Effector memory CD8-positive, alpha-beta T cell (primary cell): ENCODE measurements at places on chromosomes 13 and 19.

DNA sequence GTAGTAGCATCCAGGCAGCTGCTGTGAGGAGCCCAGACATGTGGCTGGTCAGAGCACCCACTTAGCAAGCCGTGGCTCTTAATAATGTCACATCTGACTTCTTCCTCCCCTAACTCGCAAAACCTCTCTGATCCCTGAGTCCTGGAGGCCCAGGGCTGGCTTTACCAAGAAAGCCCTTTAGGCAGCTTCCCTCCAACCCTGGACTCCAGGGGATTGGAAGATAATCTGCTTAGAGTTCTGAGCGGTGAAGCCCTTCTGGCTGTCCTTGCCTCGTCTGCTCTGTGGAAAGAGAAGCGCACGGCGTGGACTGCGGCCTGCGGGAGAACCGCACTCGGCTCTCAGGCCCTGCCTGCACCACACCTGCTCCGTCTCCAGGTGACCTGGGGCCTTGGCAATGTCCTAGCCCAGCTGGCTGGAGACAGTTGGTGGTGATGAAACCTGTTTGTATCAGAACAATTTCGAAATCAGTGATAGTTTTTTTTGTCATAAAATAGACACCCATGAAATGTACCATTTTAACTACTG is 64.5 kb upstream of the MCF2L start:
- no peak for DNase-seq

- DNase-seq = no peak
These were observed 130.8 kb upstream of the PCDH20 start for GRCh38 chr13:61546413-61546812.

- DNase-seq = no peak
These were observed 226.3 kb upstream of the DACH1 start for GRCh38 chr13:72093262-72093661.

GRCh38 chr19:17289489-17289888 is 7.8 kb downstream of the ANKLE1 start:
- DNase-seq = no peak

DNA sequence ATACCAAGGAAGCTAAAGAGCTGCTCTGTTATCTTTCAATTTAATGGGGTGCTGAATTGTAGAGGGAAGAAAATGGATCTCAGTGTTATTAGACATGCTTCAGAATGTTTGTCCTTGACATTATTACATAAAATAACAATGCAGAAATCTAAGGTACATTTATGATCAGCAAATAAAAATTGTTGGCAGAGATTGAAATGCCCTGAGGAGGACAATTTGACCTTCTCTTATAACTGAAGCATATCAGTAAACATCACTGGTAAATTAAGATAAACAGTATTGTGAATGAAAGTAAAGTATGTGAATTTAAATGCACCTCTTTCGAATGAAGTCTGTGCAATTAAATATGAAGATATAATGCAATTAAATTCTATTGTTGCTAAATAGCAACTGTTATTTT is 1362.1 kb upstream of the ATXN8OS start:
- DNase-seq = no peak

DNA sequence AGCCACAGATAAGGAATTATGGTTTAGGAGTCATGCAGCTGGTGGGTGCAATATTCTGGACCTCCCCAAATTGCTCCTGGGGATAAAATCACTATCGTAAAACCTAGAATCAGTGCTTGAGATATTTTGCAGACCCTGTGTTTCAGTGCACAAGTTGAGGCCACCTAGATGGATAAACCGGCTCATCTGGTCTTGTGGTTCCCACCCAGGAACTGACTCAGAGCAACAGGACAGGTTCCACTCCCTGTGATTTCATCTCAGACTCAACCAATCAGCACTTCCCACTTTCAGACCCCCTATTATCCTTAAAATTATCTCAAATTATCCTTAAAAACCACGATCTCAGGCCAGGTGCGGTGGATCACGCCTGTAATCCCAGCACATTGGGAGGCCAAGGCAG is 21.0 kb downstream of the FBXL12 start:
- DNase-seq = no peak

DNA sequence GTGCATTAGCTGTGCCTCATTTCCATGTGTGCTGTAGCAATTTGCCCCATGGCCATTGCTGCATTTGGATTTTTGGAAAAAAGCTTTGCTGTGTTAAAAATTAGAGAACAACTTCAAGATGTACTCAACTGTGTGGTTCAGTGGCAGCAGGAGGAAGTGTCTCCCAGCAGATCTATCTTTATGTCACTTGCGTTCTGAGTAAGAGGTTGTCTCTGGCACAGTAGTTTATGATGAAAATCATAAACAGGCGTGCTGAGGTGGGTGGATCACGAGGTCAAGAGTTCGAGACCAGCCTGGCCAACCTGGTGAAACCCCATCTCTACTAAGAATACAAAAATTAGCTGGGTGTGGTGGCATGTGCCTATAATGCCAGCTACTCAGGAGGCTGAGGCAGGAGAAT is 29.0 kb upstream of the RNF17 start:
- DNase-seq = no peak

GRCh38 chr13:48159401-48159800 is 64.5 kb upstream of the MED4 start:
- no peak for DNase-seq

GRCh38 chr19:2230807-2231533 is 5.2 kb downstream of the PLEKHJ1 start:
- DNase-seq = no peak

- no peak for DNase-seq
These were observed 5.1 kb upstream of the SPACA6 start for GRCh38 chr19:51687791-51688670.

DNA sequence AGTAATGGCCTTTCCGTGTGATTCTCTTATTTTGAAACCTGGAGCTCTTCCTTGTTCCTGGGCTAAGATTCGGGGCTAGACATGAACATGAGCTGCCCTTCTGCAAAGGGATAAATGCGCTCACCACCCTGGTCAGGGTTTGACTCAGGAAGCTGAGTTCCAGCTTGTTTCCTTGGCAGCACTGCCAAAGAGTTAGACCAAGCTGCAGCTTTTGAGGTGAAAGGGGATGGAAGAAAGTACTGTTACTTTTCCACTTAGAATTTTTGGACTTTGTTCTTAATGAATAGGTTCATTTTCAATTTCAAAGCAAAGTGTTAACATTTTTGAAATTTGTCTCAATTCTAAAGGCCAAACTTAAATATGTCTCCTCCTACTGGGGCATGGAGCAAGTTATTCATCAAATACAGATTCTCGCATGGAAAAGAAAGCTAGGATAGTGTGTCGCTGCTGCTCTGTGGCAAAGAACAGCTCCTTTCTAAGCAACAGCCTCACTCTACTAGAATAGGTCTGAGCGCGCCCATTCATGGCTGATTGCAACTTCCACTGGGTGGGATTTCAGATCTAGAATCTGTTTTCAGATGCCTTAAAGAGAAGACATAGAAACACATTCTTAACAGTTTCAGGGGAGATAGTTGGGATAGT is 2.2 kb downstream of the RGCC start:
- no peak for DNase-seq
